NCI-H1930 (cell line): ENCODE measurements at places on chromosomes 16 and 17.
A peak's percentile ranks its signal among the peaks of the same experiment; 100 is the strongest.

GRCh38 chr17:7404737-7405349 lies 946 bp upstream of the TMEM256 start:
- DNase-seq, result no peak

GRCh38 chr16:12188935-12189249 lies 212.4 kb downstream of the SNX29 start:
- no peak for DNase-seq

GRCh38 chr16:17321824-17322223 lies 148.9 kb downstream of the XYLT1 start:
- no peak for DNase-seq

GRCh38 chr16:715477-716199 lies 720 bp downstream of the METRN start:
- DNase-seq, result peak; percentile 40

DNA sequence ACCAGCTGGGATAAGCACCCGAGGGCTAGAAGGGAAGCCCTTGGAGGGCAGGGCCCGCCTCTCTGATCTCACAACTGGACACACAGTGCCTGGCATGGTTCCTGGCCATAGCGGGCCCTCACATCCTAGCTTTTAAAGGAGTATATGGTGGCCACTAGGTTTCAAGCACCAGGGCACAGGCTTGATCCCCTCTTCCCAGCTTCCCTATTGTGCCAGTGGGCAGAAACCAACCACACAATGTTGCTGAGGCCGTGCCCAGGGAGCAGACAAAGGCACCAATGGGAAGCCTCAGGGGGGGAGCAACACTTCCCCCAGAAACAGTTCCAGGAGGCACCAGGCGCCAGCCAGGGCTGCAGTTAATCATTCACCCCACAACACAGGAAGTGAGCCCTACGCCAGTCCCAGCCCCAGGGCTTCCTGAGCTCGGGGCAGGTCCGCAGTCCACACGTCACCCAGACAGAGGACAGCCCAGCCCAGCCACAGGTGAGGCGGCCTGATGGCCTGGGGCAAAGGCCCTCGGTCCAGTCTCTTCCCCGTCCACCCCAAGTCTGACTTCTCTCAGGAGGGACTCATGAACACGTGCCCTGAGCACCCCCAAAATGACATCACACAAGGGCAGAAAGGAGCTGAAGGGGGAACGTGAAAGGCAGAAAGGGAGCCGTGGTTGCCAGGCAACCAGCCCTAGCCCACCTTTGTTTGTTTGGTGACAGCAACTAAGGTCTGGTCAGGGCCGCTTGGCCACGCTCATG lies 12.8 kb downstream of the SMIM5 start:
- DNase-seq, result no peak

- no peak for DNase-seq
Measured at GRCh38 chr16:78693496-78693895, 594.0 kb downstream of the WWOX start.

DNA sequence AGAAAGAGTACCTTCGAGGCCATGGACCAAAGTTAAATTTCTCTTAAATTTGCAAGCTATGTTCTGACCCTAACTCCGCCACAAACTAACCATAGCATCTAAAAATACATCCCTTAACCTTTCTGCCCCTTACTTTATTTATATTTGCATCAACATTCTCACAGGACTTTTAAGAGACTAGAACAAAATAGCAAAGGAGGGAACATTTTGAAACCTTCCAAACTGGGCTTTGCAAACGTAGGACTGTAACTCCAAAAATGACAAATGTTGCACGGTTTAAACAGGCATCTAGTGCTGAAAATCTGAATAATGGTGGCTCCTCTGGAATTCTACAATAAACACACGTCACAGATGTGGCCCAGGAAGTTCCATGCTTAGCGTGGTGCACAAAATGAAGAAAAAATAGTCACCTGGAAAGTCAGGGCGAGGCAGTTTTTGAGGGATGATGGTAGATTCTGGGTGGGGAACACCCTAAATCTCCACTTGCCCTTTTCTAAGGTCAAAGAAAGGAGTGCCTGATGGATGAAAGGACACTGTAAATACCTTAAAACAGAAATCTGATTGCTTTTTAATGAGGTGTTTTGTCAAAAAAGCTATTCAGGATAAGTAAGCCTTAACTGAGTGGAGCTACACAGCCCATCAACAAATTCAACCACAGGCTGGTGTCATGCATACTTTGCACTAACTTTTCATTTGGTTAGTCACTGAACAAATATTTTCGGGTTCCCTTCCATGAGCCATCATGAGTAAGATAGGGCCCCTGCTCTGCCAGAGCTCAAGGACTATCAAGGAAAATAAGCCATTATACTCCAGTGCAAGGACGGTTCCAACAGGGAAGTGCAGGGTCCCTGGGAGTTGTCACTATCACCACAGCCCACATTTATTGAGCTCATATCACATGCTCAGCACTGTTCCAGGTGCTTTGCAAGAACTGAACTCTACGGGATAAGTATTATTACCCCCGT lies 21.2 kb downstream of the ARHGAP17 start:
- DNase-seq, result no peak

GRCh38 chr17:62802561-62803205 lies 5.4 kb downstream of the MARCHF10 start:
- no peak for DNase-seq

GRCh38 chr16:70151391-70151790 lies 22.2 kb upstream of the CLEC18C start:
- DNase-seq, result no peak

DNA sequence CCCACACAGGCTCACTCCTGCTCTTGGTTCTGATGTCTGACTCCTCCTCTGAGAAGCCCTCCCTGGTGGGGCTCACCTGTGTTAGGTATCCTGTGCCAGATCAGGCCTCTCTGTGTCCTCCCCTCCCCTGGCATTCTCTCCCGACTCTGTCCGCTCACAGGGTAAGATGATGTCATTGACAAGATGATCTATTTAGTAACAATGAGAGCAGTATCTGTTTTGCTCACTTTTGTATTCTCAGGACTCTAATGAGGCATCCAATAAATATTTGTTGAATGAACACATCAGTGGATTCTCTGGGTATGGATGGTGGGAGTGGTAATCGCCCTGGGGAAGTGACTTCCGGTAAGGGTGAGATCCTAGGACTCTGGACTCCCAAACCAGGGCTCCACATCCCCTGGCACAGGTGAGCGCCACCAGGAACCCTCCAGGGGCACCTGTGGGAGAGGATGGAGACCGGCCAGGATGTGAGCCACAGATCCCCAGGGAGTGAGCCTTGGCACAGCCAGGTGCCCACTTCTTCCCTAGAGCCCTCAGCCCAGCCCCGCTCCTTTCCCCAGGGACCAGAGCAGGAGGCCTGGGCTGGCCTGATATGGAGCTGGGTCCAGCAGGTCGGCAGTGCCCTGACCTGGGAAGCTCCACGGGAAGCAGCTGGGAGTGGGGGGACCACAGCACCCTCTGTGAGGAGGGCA lies 5.4 kb upstream of the HAP1 start:
- DNase-seq, result no peak
